ENCODE measurements at places on chromosomes 2 and 18.

- no peak for DNase-seq
These were observed 75.8 kb downstream of the CCDC148 start for GRCh38 chr2:158380746-158381145.

GRCh38 chr18:67109535-67109934, 407.0 kb downstream of the DSEL start:
- no peak for DNase-seq

DNA sequence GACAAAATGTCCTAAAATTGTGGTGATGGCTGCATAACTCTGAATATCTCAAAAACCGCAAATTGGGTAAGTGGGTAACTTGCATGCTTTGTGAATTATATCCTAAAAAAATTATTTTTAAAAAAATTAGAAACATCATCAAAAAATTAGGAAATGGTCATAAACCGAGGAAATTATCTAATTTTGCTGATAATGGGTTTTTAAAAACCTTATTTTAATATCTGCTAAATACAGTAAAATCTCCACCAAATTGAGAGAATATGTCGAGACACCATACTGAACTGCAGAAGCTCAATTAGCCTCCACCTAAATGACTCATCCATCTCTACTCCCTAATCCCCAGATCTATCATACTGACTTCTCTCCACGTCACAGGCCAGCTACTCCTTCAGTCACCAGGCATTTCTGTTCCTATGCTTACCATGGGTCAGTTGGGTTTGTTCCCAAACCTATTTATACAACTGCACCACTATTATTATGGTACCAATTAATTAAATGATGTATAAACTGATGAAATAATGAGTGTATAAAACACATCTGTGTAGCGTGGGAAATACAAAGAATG, 36.1 kb downstream of the SPIRE1 start:
- DNase-seq, result no peak

- DNase-seq, result no peak
These were observed 98.3 kb upstream of the ACVR1C start for GRCh38 chr2:157726946-157727345.

DNA sequence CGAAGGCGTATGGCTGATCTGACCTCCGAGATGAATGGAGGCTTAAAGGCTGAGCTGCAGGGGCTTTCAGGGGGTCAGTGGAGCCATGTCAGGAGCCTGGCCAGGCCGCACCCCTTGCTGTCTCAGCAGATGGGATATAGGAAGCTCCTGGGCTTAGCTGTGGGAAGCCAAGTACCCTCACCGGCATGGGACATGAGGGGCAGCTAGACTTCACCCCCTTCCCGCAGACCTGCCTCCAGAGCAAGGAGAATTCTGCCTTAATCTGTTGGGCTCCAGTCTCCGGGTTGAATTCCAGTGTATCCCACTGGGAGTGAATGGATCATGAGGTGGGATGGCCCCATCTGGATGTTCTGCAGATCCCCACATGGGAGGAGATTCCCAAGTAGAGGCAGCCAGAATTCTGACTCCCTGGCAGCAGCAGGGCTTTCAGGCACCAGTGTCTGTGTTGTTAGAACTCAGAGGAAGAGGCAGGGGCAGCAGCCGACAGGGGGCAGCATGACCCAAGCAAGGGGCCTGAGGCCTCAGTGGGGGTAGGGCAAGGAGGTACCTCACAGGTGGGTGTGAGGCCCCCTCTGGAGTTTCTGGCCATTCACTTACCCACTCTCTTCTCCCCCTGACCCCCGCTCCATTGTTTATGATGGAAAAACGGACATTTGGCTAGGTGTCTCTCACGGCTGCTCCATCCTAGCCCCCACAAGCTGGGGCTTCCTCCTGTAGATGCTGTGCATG, 19.1 kb downstream of the CAPG start:
- peak; percentile 87 for DNase-seq

GRCh38 chr2:177029501-177029900, 183.1 kb upstream of the HNRNPA3 start:
- no peak for DNase-seq

- no peak for DNase-seq
These were observed 271.7 kb upstream of the DOK6 start for GRCh38 chr18:69128978-69129377.

DNA sequence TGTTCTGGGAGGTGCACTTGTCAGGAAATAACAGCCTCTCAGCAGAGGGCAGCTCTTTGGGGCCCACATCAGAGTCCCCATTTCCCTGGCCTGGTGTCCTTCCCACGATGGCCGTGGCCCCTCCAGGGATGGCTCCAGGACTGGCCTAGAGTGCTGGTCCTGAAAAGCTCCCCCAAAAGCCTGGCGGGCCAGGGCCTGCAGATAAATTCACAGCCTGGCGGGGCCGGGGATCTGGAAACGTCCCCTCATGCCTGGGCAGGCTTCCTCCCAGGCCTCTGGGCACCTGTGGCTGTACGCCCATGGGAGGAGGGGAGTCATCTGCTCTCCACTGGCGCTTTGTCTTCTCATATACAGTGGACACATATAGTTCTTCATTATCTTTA, 52.6 kb upstream of the HS6ST1 start:
- DNase-seq, result no peak

GRCh38 chr2:39523308-39524044, 86.4 kb upstream of the MAP4K3 start:
- no peak for DNase-seq

GRCh38 chr2:19767899-19768298, 133.9 kb downstream of the TTC32 start:
- no peak for DNase-seq

GRCh38 chr2:9799011-9799596, 44.2 kb upstream of the TAF1B start:
- DNase-seq, result no peak

DNA sequence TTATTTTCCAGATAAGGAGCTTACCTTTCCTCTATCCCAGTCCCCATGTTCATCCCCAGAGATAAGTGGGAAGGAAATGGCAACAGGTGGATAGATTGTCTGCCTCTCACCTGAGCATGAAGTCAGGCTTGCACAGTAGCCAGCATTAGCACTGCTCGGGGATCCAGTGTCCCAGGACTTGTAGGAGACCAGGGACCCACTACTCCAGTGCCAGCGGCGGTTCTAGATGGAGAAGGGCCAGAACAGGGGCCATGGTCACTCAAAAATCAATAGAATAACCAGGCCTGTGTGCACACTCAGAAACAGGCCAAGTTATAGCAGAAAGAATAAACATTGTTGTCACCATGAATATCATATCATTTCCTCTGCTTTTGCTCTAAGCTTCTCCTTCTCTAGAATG, 2.4 kb downstream of the REG1B start:
- DNase-seq, result no peak

DNA sequence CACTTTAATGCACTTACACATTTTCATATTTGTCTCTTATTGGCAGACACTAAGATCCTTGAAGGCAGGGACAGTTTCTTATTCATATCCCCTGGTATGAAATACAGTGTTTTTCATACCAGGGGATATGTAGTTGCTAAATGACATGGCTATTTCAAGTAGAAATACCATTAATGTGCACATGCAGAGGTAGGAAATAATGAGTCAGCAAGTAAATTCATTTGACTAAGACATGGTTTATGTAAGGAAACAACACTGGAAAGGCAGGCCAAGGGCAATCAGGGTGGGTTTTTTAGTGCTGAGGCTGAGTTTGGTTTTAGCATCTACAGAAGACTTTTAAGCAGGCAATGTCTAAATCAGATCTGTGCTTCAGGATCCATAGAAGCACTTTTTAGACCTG, 155.9 kb downstream of the WDPCP start:
- no peak for DNase-seq

GRCh38 chr2:188327518-188328213, 36.0 kb downstream of the GULP1 start:
- no peak for DNase-seq

DNA sequence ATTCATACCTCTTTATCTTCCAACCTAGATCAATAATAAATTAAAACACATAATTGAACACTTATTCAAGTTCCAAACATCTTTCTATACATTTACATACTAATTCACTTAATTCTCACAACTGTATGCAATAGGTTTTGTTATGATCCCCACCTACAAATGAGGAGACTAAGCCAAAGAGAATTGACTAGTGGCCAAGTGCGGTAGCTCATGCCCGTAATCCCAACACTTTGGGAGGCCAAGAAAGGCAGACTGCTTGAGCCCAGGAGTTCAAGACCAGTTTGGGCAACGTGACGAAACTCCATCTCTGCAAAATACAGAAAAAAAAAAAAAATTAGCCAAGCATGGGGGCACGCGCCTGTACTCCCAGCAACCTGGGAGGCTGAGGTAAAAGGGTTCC, 36.8 kb downstream of the KCNG3 start:
- no peak for DNase-seq

DNA sequence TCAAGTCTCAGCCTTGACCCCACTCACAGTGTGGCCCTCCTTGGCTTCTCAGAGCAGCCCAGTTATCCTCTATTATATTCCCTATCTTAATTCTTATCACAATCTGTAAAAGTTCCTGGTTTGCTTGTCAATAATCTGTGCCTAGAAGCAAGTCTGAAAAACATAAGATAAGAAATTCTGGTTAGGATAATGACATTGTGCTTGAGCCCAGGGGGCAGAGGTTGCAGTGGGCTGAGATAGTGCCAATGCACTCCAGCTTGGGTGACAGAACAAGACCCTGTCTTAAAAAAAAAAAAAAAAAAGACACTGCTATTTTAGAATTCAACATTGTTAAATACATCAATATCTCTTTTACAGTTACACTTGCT, 63.9 kb downstream of the TMEM131 start:
- DNase-seq, result no peak

DNA sequence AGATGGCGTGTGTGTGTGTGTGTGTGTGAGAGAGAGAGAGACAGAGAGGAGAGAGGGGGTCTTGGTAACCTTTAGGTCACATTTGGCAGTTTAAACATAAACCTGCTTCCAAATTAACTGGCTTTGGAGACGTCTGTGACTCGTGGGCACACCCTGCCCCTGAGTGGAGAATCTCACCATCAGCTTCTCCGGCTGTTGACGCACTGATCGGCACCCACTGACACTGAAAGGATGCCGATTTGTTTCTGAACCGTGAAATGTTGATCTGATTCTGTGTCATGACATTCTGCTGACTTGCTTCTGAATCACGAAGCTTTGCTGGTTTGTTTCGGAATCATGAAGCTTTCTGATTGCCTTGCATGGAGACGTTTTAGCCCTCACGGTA, 114.7 kb downstream of the RTP5 start:
- DNase-seq, result peak; percentile 21

DNA sequence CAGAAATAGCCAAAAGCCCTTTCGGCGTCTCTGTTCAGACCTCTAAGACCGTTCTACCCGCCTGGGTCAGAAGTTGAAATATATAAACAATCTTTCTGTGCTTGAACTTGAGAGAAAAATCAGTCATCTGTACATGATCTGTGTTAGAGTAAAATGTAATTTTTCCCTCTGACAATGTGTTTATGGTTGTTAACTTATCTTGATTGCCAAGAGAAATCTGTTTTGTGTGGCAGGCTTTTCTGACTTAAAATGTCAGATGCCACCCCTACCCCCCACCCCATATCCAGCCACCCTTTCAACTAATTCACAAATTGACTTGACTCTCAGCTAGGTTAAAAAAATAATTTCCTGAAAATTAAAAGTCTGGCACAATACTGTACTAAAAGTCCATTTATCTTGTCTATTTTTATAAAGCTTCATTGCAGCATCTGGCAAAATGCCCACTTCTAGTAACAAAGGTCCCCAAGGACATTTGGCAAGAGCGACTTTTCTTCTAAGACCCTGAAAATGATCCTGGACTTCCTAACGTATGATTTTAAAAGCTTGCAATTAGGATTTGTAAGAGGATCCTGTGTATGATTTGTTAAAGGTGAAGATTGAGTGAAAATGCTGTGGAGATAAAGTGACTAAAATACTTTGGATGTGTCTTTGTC, 304.2 kb downstream of the EPHA4 start:
- DNase-seq, result no peak

DNA sequence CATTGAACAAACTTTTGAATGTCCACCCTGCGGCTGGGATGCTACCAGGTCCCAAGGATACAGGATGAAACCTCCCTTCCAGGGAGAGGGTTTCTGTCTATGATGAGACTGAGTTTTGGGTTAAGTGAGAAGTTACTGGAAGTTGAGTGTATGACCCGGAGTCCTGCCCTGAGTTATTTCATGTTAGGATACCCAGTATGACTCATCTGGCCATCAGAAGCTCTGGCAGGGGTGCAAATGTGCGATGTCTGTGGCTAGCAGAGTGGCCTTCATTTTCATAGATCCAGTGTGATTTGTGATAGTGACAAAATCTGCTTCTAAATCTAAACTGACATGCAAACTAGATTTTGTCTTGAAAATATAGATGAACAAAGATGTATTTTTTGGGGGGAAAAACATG, 55.3 kb downstream of the KCTD1 start:
- DNase-seq, result no peak

DNA sequence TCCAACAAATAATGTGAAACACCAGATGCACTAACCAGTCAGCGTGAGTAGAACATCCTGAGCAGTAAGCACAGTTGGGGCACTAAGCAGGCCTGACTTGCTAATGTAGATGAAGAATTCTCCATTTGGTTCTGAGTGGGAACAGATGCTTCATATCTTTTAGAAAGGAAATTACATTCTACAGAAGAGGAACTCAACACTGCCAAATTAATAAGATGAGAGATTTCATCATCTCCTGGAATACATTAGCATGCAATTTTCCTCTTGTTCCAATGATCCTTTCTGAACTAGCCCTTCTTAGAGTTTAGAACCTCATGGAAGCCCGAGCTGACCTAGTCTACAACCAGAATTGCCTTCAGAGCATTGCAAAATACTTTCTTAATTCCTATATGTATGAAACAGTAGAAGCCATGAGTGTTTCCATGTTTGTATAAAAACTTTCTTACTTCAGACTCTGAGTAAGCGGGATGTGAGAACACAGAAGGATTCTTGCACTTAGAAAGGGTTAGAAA, 34.8 kb downstream of the COL5A2 start:
- no peak for DNase-seq

GRCh38 chr2:60554074-60554645, 706 bp upstream of the BCL11A start:
- DNase-seq, result no peak

DNA sequence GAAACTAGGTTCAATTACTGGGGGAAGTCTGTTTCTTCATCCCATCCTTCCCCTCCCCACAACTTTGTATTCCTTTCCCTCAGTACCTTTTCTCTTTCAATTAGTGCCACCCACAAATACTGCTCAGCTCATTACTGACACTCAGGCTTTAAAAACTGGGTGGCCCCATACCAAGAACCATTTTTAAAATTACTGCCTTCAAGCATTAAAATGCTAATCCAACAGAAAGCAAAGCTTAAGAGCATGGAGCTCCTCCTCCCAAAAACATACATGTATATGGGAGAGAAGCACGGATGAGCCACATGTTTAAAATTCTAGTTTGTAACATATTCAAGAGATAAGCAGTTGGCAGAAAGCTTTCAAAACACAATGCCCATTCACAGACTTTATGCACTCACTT, 44.0 kb downstream of the IRS1 start:
- no peak for DNase-seq
